Epithelial cell of proximal tubule (primary cell): ENCODE measurements at places on chromosomes 11 and 22.

- no peak for DNase-seq
Measured at GRCh38 chr11:16326679-16327297, 29.6 kb downstream of the SOX6 start.

- no peak for DNase-seq
Measured at GRCh38 chr11:64124147-64124546, 41.8 kb downstream of the MACROD1 start.

- peak; percentile 1 for DNase-seq
Measured at GRCh38 chr22:27045103-27045947, 387.9 kb downstream of the MIAT start.

- no peak for DNase-seq
Measured at GRCh38 chr11:118152020-118152551, 537 bp downstream of the SCN4B start.

DNA sequence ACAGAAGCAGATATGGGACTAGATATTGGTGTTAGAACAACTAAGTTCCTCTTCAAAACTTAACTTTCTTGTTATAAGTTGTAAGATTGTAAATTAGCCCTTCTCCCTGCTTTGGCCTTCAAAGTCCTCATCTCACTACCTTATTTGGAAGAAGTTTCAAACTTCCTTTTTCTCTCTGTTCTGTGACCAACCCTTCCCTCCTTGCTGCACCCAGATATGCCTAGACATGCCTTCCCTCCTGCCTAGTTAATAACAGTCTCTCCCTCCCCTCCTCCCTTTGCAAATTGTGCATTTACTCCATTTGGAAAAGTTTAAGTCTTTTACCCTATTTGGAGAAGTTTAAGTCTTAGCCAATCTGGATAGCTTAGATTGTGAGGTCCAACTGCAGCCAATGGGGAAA is 4.9 kb downstream of the OR52K2 start:
- no peak for DNase-seq

DNA sequence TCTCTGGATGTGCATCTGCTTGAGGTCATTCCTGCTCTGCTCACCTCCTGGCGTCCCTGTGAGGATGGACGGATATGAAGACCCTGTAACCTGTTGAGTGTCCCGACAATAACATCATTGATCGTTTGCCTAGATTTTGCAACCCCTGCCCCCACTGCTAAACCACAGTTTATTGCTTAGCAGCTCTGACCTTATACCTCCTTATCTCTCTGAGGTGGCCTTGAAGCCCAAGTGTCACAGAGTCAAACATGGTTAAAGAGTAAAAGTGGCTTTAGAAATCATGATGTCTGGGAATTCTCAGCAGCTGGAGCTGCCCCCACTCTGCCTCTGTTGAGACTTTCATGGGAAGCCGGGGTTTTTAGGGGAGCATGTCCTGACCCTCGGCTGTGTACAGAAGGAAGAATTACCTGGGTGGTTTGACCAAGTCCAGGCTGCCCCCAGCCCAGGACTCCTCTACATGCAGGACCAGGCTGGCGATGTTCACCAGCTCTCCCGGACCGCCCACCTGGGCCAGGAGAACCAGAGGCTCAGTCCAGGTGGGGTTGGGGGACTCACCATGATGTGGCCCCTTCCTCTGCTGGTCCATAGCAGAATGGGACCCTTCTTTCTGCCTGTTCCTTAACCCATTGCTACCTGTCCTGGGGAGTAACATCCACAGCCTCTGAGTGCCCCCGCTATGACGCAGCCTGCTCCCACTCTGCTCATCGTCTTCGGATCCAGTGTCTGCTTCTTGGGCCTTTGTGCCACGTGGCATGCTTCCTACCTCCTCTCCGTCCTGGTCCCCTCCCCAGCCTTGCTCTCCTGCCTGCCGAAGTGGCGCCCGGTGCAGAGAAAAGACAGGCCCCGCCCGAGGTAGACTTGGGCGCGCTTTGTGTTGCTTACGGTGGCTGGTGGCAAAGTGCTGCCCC is 33.4 kb upstream of the FTH1 start:
- DNase-seq, result no peak

DNA sequence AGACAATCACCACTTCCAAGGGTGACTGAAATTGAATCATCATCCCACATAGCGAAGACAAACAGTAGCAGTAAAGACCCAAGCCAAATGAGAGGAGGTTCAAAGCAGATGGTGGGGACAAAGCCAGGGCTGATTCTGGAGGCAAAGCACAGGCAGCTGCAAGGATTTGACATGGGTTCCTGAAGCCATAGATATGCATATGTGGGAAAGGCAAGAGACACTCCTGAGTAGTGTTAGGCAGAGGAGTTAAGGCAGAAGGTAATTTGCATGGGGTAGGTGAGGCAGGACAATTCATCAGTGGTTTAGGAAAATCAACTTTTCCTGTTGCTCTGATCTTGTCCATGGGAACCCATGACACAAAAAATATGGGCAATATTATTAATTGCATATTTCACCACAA is 462.8 kb downstream of the FAM181B start:
- DNase-seq, result no peak

DNA sequence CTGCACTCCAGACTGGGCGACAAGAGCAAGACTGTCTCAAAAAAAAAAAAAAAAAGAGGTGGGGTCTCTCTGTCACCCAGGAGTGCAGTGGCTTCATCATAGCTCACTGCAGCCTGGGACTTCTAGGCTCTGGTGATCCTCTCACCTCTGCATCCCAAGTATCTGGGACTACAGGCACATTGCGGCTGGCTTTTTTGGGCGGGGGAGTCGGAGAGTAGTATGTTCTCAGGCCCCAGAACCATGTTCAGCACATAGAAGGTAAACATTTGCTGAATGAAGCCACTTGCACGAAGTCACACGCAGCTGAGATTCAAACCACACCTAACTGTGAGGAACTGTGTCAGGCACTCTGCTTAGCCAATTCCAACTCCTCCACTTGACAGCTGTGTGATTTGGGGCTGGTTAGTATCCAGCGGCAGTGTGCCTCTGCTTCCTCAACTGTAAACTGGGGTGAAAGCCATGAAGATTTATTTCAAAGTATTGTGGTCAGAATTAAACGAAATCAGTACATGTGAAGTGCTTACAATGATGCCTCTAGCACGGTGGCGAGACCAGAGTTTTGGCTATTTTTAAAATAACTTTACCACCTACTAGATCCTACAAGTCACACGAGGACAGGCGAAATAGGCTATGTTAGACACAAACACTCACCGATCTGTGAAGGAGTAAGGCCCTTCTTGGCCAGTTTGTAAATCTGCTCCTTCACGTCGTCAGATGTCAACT is 789 bp downstream of the RPS13 start:
- DNase-seq, result no peak

GRCh38 chr11:123062892-123063825 is 1.2 kb upstream of the HSPA8 start:
- peak; percentile 52 for DNase-seq

DNA sequence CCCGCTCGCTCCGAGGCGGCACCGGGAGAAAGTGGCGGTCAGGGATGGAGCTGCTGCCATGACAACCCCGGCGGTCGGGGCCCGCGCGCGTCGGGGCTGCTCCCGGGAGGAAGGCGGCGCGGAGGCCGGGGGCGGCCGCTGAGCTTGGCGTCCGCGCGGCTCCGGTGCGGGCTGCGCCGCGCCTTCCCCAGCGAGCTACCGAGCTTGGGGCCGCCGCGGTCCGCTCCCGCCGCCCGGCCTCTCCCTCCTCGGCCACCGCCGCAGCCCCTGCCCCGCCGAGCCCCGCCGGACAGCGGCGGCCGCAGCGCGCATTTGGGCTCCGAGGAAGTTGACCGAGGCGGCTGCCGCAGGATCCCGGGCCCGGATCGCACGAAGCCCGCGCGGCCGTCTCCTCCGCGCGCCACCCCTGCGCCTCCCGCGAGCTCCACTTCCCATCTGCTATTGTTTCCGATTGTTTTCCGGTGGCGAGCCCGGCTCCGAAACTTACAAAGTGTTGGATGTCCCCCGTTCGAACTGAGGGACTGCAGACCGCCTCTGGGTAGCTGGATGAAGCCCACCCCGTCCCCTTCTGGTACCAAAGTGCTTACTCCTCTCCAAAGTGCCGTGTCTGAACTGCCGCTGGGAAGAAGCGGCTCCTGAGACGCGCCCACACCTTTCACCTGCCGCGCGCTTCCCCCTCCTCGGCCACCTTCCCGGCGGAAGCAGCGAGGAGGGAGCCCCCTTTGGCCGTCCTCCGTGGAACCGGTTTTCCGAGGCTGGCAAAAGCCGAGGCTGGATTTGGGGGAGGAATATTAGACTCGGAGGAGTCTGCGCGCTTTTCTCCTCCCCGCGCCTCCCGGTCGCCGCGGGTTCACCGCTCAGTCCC is 540.3 kb downstream of the NTM start:
- no peak for DNase-seq

DNA sequence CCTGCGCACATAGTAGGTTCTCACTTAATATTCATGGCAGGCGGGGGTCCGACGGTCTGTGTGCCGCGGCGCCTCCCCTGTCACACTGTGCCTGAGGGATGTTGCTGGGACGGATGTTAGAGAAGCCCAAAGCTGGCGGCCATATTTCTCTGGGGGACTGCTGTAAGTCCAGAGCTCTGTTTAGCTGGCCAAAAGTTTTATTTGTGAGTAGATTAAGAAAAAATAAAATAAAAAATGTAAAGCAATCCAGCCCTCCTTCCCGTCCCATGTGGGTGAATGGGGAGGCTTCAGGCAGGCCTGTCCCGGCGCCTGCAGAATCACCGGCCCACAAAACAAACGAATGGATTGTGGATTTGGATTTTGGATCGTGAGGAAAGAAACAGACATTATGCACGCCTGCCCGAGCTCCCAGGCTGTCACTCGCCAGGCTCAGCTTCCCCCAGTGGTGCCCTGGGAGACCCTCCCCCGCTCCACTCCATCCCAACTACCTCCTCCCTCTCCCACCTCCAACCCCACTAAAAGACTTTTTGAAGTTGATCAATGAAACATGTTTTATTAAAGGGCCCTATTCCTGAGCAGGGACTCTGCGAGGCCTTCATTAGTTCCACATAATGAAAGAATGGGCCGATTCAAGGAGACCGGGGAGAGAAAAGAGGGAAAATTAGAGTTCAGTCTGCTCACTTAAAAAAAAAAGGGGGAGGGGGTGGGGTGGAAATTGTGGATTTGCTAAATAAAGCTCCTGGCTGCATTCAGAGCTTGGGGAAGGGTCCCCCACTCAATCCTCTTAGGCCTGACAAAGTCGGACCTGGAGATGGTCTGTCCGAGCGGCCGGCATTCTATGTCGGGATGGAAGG is 20.4 kb upstream of the SCUBE1 start:
- no peak for DNase-seq

DNA sequence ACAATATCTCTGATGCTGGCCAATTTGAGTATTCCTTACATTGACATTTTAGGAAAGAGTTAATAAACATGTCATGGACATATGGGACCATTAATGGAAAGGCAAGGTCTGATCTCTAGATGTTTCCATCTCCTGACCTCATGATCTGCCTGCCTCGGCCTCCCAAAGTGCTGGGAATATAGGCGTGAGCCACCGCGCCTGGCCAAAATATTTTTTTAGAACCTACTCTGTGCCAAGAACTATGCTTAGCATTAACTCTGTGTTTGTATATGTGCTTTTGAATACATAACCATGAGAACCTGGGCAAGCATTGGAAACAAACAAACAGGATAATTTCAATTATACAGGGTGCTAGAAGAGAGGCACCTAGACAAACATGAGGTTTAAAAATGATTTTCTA is 123.2 kb downstream of the ATG16L2 start:
- DNase-seq, result no peak

GRCh38 chr11:1642288-1643145 is 12.9 kb downstream of the KRTAP5-5 start:
- no peak for DNase-seq

GRCh38 chr11:102630598-102631448 is 5.7 kb upstream of the MMP20 start:
- DNase-seq, result no peak

- DNase-seq, result no peak
Measured at GRCh38 chr22:47270463-47271135, 508.1 kb downstream of the TBC1D22A start.

- peak; percentile 90 for DNase-seq
Measured at GRCh38 chr11:114291842-114292680, 4.1 kb upstream of the NNMT start.

- no peak for DNase-seq
Measured at GRCh38 chr11:96112192-96113128, 188.6 kb upstream of the MTMR2 start.

DNA sequence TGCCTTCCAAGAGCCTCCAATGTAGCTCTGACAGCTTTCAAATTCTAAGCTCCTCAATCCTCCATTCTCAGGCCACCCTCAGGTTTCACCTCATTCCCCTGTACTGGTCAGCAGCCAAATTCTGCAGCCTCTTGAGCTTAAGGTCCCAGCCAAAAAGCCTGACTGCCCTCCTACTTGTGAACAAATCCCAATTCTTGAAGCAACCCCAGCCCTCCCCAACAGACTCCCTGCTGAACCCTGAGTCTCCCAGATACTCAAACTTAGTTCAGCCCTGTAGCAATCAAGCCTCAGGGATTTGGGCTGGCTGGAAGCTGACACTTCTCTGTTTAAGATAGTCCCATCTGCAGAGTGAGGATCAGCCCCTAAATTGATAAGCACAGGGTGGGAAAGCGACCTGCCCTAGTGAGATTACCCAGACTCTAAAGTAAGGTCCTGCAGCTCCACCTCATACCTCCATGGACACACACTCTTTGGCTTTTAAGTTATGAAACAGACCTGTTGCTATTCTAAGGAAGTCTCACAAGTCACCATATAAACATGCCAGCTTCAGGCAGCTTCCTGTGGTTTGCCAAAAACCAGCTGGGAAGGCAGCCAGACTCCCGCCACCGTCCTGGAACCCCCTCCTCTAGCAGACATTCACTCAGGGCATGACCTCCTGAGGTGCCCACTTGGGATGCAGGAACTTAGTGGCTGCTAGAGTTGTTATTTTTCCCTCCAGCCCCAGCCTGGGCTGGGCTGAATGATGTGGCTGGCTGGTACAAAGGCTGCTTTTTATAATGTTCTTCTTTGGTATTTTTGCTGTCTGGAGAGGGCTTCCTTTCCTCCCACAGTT is 82.5 kb upstream of the PICALM start:
- peak; percentile 39 for DNase-seq

GRCh38 chr11:34633640-34633989 is 12.7 kb downstream of the EHF start:
- no peak for DNase-seq

DNA sequence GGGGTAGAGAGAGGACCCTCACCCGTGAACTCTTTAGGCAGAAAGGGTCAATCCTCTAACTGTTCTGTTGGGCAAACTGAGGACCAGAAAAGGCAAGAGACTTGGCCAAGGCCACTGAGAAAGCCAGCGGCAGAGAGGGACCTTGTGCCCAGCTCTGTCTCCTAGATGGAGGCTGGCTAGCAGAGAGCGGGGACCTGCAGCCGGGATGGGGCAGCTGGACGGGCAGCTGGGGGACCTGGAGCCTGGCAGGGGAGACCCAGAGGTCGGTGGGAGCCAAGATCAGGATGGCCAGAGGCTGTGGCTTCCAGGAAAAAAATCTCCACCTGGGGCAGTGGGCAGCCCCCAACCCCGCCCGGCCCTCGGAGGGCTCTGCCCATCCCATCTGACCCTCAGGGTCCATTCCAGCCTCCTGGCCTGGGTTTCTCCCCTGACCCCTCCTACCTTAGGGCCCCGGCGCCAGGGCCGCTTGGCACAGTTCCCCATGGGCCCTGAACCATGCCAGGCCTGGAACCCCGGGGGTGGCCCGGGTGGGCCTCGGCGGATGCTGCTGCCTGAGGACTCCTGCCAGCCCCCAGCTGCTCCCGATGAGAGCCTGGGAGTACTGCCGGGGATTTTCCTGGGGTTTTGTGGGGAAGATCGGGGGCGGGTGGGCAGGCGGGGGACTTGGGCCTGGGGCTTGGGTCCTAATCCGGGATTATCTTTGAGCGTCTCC is at the start of gene CABP2:
Gene CABP2 (minus strand): TSS at position 603 of the 712 bp plus-strand sequence. CDS start 120 bp downstream, at position 483.
- no peak for DNase-seq

GRCh38 chr11:15229069-15229468 is 114.3 kb downstream of the INSC start:
- DNase-seq, result no peak
